ENCODE measurements at places on chromosomes 7 and 10. TPM values are rescaled to one million over a fixed set of nuclear protein-coding genes. Genes with fewer than 3 reads are reported as not detected.

Gene NEUROD6
- not detected for total RNA-seq

Gene DLX6
- total RNA-seq, result not detected

DNA sequence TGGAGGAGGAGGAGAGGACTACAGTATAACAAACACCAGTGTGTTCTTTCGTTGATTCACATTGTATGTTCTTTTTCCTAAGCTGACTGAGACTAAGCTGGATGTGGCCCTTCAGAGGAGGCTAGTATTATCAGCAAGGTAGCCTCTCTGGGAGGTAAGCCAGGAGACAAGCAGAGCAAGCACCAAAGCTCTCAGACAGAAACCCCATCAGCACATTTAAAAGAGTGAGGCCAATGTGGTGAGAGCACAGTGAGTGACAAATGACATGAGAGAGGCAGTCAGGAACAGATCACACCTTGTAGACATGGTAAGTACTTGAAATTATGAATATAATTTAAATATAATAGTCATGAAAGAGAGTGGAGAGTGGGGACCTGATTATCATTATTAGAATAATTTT lies 107.6 kb downstream of the KMT2C start:
- peaks cover 47% of the 10 kb centered on the region for H3K36me3 ChIP-seq
- no peak for DNase-seq
- H3K27ac ChIP-seq, result no peak overlapping the region
- H3K27me3 ChIP-seq, result no peaks in the 10 kb centered on the region
- H3K4me1 ChIP-seq, result no peaks in the 10 kb centered on the region

DNA sequence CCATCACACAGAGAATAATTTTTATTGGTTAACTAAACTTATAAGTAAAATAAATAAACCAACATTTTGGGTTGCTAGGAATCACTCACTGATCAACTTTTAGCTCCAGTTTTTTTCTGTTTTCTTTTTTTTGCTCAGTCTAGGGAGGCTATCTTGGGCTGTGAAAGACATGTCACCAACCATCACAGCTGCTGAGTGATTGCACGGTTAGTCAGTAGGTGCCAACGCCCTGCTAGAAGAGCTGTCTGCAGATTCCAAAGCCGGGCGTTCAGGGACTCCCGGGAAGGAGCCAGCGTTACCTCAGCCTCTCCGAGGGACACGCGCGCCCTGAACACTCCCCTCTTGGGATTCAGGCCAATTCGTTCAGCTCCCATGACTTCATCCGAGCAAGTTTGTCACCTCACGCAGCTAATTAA lies 604 bp upstream of the STAM start:
- H3K27me3 ChIP-seq, result no peaks in the 10 kb centered on the region
- peak; percentile 86 for DNase-seq
- H3K36me3 ChIP-seq, result no peaks in the 10 kb centered on the region
- peak overlapping the region; percentile 94 for H3K4me3 ChIP-seq
- H3K4me1 ChIP-seq, result peaks cover 46% of the 10 kb centered on the region
